DMS53 (cell line): ENCODE measurements at places on chromosomes 4 and X.

DNA sequence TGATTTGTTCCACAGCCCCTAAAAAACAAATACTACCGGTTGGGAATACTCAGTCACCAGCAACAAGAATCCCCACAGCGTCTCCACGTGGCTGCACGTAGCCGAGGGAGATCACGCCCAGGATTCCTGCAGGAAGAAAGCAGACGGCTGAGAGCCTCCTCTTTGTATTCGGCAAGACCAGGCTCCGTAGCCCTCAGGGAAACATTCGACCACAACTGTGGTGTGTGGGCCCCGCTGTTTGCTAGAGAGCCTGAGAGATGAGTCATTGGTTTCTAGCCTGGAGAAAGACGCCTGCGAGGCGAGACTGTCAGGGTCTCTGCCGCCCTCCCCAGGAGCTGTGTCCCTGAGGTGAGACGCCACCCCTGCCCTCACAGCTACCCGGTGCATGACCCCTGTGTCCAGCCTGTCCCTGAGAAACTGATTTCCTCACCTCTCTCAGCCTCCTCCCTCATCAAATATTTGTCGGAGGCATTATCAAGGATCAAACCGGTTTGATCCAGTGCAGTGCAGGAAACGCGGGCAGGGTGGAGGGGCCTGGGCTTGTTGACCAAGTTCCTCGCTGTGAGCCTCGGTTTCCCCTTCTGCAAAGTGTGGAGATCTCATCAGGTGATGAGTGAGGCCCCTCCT lies 4.7 kb upstream of the S100P start:
- peak; percentile 97 for DNase-seq

GRCh38 chr4:172124656-172125308 lies 311.6 kb downstream of the GALNTL6 start:
- no peak for DNase-seq

GRCh38 chrX:39935411-39936064 lies 162.2 kb downstream of the BCOR start:
- DNase-seq = no peak

GRCh38 chrX:45070116-45071007 lies 130.3 kb downstream of the DIPK2B start:
- peak; percentile 61 for DNase-seq

- no peak for DNase-seq
Observed at GRCh38 chr4:57265831-57266582, 155.8 kb upstream of the IGFBP7 start.

DNA sequence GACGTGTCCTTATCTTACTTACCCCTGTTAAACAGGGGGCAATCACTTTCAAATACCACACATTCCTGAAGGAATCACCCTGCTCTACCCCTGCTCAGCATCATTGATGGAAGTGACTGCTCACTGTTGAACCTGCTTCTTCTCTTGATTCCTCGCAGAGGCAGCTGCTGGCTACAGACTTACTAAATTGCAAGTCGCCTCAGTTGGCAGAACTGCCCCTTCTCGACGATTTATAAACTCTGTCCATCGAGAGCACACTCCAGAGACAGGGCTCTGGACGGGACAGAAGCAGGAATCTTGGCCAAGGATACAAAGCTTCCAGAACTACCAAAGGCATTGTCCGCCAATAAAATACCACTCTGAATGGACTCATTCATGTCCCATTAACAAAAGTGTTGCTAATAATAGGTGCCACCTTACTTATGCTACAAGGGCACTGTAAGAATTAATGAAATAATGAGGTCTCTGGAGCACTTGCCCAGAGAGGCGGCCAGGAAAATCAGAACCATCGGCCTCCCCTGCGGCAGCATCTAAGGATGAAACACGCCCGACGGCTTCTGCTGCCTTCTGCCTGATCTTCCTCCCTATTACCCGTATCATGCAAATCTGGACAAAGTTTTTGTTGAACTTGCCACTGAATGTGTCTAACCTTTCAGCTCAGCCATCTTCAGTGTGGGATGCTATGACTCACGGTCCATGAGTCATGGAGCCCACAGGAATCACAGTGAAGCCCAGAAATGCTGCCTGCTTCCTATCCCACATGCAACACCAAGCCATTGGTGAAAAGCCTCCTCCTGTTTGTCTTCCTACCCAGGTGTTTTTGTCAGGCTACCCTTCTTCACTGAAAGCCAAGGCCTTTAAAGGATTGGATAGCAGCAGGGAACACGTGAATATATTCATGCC lies 164.9 kb downstream of the MAML3 start:
- peak; percentile 80 for DNase-seq

DNA sequence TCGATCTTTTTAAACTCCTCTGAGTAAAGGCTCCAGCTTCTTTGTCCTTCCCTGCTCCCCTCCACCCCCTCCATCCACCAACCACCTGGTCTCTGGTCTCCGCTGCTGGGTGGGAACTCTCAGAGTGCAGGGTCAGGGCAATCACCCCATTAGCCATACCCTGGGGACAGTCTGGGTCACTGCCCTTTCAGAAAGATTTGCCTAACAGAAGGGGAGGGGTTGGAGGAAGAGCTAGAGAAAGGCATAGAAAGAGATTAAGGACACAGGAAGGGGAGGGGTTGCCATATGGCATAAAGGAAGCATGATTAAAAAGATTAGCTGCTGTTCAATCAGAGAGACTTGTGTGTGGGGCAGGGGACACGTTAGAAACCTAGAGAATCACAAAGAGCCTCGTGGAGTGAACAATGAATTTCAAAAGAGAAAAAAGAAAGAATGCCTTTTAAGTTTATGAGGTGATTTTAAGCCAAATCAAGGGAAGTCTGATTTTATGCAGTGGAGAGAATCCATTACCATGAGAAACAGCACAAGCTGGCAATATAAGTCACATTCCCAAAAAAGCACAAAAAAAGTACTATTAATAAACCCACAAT lies 115.5 kb upstream of the ACSL4 start:
- DNase-seq = no peak

GRCh38 chr4:143273160-143273917 lies 63.3 kb upstream of the GAB1 start:
- no peak for DNase-seq

- DNase-seq = no peak
Observed at GRCh38 chr4:125801373-125801772, 486.6 kb downstream of the FAT4 start.

DNA sequence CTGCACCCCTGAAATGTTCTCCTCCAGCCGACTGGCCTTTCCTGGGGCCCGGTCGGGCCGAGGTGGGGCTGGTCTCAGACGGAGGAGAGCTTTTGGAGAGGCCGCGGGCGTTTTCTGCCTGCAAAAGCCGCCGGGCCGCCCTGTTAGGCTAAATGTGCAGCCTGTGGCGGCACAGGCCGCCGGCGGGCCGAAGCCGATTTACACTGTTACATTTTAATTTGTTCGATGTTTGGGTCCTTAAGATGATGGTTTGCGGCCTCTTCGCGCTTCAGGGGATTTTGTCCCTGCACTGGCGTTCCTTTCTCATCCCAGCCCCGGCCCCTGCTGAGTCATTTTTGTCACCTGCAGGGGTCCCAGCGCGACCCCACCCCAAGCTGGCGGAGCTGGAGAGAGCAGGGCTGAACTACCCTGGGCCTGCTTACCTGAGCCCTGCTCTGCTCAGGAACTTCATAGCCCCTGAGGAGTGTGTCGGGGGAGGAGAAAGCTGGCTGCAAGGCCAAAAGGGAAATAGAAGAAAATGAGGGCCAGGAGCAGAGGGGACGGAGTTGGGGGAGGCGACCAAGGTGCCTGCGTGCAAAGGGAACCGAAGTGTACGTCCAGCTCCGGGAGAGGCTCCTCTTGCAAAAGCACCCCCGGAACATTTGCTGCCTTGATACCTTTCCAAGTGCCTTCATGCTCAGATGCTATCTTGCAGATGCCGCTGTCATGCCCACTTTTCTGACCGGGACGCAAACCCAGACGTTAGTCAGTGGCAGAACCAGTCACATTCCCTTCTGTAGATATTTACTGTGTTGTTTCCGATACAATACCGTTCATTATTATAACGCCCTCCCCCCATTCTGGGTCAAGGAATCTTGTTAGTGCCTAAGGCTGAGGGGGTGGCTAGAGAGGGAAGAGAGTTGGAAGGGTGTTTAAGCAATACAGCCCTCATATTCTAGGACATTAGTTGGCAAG lies 977 bp upstream of the RBBP7 start:
- peak; percentile 80 for DNase-seq

GRCh38 chr4:185149392-185149791 lies 6.3 kb downstream of the SLC25A4 start:
- DNase-seq = no peak

- DNase-seq = no peak
Observed at GRCh38 chrX:17081511-17081910, 135.1 kb downstream of the REPS2 start.

DNA sequence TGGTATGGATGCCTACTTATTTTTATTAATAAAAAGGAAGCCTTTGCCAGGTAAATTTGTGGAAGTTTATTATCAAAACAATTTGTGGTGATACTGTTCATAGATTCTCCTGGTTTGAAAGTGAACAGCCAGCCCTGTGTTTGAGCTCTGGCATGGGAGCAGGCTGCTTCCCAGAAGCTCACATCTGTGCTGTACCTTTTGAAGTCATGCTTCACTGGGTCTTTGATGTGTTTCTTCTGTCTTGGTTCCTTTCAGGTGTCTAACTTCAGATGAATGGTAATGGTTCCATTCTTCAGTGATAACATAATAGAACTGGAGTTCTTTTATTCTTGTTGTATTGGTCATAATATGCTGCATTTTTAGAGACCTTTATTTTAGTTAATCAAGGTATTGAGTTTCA lies 85.5 kb downstream of the BMPR1B start:
- no peak for DNase-seq

GRCh38 chr4:81845273-81845672 lies 373.6 kb upstream of the RASGEF1B start:
- DNase-seq = no peak

DNA sequence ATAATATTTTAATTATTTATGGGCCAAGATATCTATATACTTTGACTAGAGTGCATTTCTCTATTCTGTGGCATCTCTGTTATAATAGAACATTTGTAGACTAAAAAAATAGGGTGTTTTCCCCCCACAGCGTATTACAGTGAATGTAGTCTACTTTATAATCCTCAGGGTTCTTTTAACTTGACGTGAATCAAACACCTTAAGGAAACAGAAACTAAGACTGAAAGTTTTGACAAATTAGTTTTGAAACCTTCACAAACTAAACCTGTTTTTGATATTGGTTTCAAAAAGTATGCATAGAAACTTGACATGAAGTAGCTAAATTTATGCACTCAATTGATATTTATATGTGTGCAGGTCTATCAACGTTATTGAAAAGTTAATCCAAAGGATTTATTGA lies 1963.1 kb upstream of the TENM3 start:
- DNase-seq = no peak
